ENCODE measurements at places on chromosomes 11 and 22.

DNA sequence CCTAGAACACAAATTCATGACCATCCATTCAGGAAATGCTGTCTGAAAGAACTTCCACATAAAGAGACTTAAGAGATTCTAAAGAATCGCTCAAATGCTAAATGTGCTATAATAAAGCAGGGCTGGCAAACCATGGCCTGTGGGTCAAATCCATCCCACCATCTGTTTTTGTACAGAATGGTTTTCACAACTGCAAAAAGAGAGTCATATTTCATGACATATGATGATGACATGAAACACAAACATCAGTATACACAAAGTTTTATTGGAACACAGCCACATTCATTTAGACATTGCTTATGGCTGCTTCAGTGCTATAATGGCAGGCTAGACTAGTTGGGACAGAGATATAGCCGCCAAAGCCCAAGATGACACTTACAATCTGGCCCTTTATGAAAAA lies 85.1 kb downstream of the RRAS2 start:
- no peak for DNase-seq

DNA sequence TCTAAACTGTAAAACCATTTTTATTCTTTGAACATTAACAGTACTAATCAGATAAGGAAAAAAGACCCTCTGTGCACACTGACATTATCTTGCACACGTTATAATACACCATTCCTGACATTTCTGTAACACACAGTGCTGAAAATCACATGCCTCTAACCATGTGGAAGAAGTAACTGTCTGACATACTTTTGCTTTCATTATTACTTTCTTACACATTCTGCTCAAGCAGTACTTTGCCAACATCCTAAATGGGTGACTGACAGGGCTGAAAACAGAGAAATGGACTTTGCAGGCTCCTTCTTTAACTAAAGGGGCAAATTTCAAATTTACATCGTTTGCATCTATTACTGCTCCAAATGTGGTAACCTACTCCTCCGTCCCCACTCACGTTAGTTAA lies 22.8 kb upstream of the TP53AIP1 start:
- DNase-seq = no peak

DNA sequence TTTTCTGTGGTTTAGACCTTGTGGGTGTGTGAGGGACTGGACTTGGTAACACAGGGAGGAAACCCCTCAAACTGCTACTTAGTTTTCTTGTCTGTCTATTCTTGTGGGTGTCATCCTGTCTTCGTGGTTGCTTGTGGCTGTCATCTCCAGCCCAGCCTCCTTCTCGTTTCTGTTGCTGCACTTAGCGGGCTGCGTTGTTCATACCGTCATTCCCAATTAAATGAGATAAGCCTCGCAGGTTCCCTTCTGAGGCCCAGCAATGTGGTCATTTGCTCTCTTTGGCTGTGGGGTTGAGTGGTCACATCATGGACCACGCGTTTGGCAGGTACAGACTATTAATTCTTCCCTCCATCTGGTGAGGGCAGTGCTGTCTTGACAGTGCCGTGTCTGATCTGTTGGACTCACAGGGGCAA lies 18.8 kb downstream of the PANX1 start:
- DNase-seq = no peak

GRCh38 chr22:36796552-36797175 lies 20.2 kb downstream of the PVALB start:
- no peak for DNase-seq

GRCh38 chr22:23137905-23138561 lies 3.8 kb downstream of the RSPH14 start:
- DNase-seq = no peak

DNA sequence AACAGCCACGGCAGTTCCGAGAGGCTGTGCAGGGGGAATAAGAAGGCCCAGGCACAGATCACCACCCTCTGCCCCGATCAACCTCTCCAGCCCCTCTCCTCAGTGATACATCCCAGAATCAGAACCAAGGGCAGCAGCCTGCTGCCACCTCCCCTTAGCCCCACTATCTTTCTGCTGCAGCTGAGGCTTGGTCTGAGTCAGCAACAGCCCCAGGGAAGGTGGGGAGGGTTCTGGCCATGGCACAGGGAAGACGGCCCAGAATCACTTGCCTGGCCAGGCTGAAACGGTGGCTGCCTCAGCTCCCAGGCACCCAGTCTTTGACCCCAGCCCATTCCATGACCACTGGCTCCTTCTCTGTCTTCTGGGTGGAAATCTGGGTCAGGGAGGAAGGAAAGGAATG lies 2.3 kb downstream of the CHID1 start:
- no peak for DNase-seq

- no peak for DNase-seq
Observed at GRCh38 chr11:102534261-102534872, 3.8 kb upstream of the MMP7 start.

DNA sequence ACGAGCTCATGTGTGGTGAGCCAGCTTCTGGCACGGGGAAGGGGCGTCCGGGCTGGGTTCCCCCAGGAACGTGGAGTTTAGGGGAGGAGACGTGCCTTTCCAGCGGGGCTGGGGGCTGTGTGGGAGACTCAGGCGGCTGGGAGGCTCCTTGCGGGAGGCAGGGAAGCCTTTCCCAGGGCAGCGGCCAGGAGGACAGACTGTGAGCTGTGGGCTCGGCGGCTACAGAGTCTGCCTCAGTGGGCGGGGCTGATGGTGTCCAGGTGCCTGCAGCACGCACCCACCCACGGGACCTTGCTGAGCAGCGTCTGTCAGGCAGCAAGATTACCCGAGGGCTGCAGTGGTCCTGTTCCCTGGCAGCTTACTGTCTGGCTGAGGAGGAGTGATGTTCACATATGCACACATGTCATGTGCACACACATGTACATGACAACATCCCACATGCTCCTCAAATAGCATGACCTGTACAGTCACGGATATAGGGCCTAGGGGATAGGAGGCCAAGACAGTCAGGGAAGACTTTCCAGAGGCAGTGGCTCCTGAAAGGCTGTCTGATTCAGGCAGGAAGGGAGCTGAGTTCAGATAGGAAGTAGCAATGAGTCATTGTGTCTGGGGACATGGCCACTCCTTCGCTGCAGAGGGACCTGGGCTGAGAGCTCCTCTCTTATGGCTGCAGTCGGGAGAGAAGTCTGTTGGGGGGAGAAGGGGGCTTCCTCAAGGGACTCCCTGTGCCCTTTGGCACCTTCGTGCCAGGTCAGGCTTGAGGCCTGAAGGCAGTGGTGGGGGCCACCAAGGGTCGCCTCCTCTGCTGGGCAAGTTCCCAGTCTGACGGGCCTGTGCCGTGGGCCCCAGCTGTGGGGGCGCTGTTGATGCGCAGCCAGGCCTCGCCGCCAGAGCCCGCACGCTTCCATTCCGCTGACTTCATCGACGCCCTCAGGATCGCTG lies 23.3 kb upstream of the PPP6R3 start:
- no peak for DNase-seq

DNA sequence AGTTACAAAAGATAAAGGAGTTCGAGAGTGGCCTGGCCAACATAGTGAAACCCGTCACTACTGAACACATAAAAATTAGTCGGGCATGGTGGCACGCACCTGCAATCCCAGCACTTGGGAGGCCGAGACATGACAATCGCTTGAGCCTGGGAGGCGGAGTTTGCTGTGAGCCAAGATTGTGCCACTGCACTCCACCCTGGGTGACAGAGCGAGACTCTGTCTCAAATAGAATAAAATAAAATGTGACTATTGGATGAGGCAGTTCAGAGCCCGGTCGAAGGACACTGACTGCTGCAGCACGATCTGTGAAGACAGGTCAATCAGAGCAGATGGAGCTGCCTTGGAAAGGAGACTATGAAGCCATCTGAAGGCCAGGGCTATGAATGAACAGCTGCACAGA lies 37.7 kb upstream of the ANO1 start:
- DNase-seq = no peak

GRCh38 chr11:28107191-28107749 lies 686 bp downstream of the KIF18A start:
- no peak for DNase-seq

- DNase-seq = no peak
Observed at GRCh38 chr22:38347944-38348750, 30.9 kb upstream of the CSNK1E start.

GRCh38 chr11:27281740-27282590 lies 81.0 kb downstream of the CCDC34 start:
- no peak for DNase-seq

- no peak for DNase-seq
Observed at GRCh38 chr11:64659417-64660144, 63.4 kb downstream of the NRXN2 start.

- no peak for DNase-seq
Observed at GRCh38 chr22:19132153-19132552, 1.0 kb downstream of the TSSK2 start.

DNA sequence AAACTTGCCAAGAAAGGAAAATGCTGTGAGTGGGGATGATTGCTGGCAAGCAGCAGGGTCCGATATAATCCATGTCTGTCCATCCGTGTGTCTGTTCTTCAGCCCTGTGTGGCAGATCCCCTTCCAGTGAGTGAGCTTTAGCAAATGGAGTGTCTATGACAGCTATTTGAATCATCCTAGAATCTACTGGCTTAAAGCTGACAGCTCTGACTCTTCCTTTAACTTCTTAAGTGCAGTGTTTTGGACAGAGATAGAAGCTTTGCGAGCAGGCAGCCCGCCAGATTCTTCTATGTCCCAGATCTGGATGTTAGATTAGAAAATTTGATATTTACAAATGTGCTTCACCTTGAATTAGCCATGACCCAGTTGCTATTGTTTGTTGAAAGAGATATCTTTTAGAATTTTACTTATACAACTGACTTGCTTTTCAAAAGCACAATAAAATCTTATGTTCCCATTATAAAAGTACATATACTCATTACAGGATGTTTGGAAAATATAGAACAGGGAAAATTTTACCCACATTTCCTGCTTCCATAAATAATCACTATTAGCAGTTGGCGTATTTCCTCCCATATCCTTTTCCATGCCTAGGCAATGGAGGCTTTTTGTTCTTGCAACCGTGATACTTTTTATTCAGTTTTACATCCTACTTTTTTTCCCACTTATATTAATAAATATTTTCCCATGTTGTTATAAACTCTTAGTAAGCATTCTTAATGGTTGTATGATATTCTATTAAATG lies 124.5 kb downstream of the COMMD9 start:
- DNase-seq = no peak

DNA sequence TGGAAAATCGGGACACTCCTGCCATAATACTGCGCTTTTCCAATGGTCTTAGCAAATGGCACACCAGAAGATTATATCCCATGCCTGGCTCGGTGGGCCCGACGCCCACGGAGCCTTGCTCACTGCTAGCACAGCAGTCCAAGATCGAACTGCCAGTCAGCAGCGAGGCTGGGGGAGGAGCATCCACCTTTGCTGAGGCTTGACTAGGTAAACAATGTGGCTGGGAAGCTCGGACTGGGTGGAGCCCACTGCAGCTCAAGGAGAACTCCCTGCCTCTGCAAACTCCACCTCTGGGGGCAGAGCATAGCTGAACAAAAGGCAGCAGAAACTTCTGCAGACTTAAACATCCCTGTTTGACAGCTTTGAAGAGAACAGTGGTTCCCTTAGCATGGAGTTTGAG lies 15.6 kb downstream of the PTH start:
- no peak for DNase-seq

DNA sequence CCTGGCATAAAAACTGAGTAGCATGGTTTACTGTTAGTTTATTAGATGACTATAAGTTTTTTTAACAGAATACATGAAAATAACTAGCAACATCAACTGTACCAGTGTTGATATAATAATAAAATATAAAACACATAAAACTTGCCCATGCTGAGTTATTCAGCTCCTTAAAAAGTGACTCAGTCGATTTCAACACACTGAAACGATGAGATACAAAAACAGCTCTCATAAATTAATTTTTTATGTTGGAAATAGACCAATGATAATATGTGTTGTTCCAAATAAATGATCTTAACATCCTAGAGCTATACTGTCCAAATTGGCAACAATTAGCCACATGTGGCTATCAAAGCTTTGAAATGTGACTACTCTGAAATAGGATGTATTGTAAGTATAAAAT lies 15.9 kb downstream of the PDGFD start:
- no peak for DNase-seq

DNA sequence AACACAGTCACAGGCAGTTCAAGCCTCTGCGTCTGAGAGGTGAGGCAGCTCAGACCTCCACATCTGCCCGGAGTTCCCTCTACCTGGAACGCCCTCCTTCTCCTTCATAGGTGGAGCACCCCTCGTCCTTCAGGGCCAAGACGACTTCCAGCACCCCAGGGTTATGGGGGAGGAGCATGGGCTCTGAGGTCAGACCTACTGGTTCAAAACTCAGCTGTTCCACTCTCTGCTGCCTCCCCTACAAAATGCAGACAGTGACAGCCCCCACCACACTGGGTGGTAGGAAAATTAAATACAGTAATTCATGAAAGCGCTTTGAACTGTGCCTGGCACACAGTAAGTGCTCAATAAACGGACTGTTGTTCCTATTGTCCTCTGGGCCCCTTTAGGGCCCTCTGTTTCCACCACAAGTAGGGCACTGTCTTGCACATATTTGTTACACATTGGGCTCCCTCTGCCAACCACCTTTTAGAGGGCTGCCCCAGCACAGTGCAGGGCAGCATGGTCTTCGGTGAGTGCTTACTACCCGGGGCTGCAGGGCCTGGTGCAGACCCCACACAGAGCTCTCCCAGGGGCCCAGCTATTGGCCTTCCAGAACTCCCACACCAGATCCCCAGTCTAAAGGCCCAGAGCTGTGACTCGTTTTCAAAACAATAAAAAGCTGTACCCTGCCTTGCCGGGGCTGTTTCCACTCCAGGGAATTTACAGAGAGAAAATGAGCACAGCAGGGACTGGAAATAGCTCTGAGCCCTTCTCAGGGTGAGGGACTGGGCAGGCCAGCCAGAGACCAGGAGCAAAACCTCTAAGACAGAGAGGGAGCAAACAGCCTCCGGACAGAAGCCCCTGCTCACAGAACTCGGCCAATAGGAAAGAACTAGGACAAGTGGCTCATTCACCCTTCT lies 2.5 kb downstream of the TMEM184B start:
- no peak for DNase-seq

- DNase-seq = no peak
Observed at GRCh38 chr22:27689664-27690063, 111.9 kb downstream of the MN1 start.

DNA sequence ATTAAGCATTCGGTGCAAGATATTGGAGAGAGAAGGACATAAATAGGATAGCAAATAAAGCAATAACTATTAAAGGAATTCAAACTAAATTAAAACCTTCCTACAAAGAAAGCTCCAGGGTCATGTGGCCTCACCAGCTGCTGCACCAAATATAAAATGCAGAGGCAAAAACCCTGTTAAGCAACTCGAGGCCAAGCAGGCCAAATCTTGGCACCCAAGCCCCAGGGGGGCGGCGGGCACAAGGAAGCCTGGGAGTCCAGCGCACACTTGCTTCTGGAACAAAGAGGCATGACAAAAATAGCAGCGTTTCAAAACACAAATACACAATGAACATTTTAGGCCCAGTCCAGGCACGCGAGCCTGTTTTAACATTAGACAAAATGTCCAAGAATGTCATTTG lies 20.8 kb downstream of the KRTAP5-6 start:
- no peak for DNase-seq
